ENCODE measurements at places on chromosomes 6 and 20. TPM values are rescaled to one million over a fixed set of nuclear protein-coding genes. Genes with fewer than 3 reads are reported as not detected.

EYS gene
- total RNA-seq, result 0.06 TPM

SMOC2 gene
- total RNA-seq, result not detected

C6orf132 gene
- total RNA-seq, result 2.8 TPM

CD2AP gene
- 17.9 TPM for total RNA-seq

CCDC28A gene
- 11.7 TPM for total RNA-seq

EFCAB8 gene
- total RNA-seq, result not detected

RHAG gene
- total RNA-seq, result not detected

SNAP91 gene
- 0.30 TPM for total RNA-seq

TDRD6 gene
- total RNA-seq, result not detected

RSPO3 gene
- 81.4 TPM for total RNA-seq
